ENCODE measurements at places on chromosomes 12 and 14.

- DNase-seq, result no peak
These were observed 38.6 kb upstream of the FBRSL1 start for GRCh38 chr12:132451172-132451835.

DNA sequence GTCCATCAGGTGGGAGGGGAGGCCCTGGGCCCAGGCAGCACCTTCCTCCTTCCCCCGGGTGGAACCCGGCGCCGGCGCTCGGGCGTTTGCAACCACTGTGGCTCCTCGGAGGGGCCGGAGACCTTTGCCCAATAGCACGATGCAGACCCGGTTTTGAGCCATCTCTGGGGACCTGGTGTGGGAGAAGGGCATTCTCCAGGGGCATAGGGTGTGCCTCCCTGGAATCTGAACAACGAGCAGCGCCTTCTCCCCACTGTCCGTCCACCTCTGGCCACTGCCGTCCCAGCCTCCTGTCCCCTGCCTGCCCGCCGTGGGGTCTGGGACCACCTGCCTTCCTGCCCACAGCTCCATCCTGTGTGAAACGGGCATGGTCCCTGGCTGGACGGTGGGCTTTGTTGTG, 12.5 kb downstream of the ZFYVE21 start:
- DNase-seq, result no peak

GRCh38 chr14:104506461-104507253, 72.9 kb upstream of the C14orf180 start:
- no peak for DNase-seq

DNA sequence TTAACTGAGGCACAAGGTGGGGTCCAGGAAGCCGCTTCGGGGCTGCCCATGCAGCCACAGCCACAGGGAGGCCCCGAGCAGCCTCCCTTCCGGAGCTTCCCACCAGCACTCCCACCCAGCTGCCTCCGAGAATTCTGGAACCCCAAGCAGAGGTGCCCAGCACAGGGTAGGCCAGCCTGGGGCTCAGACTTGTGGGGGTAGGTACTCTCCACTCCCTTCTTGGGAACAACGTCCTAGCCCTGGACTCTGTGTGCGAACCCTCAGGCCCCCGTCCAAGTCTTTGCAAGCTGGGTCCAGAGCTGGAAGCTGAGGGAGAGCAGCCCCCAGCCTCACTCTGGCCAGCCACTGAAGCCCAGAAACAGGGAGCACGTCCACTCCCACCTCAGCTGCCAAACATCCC, 16.1 kb downstream of the ITPK1 start:
- no peak for DNase-seq

- no peak for DNase-seq
These were observed 301.6 kb downstream of the PCNX1 start for GRCh38 chr14:71208702-71209357.

- no peak for DNase-seq
These were observed 90.2 kb downstream of the NTN4 start for GRCh38 chr12:95700316-95700785.

GRCh38 chr12:130878193-130879185, 6.6 kb downstream of the RAN start:
- DNase-seq, result no peak

DNA sequence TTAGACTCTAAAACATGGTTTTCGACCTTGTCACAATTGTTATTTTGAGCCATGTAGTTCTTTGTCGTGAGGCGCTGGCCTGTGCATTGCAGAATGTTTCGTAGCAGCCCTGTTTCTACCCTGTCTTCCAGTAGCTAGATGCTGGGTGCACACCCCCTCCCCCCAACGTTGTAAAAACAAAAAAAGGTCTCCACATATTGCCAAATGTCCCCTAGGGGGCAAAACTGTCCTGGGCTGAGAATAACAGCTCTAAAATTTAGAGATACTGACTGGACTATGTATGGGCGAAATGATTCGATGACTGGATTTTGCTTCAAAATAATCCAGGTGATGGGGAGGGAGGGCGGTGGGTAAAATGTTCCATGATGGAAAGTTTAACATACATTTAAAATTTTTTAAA, 126.1 kb upstream of the FUT8 start:
- no peak for DNase-seq
